ENCODE measurements at places on chromosomes 13 and 19.
A peak's percentile ranks its signal among the peaks of the same experiment; 100 is the strongest.

- DNase-seq = no peak
Measured at GRCh38 chr13:38366954-38367645, 17.4 kb downstream of the UFM1 start.

GRCh38 chr13:96091164-96092117 lies 1.5 kb downstream of the HS6ST3 start:
- peak; percentile 2 for DNase-seq

DNA sequence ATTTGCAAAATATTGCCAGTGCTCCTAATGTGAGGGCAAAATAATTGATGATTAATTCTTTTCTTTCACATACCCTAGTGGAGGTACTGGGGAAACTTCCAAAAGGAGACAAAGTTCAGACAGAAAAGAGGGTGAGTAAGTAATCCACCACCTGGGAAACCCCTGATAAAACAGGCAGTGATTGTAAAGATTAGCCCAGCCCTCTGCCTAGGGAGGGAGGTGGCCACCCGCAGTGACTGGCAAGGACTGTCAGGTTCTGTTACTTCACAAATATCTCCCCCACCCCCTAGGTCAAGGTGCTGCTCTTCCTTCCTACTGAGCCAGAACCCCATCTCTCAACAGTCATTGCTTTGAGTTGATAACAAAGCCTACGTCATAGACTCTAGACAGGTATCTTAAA lies 239.7 kb downstream of the DNAJC15 start:
- no peak for DNase-seq

- no peak for DNase-seq
Measured at GRCh38 chr13:41917641-41918040, 43.3 kb downstream of the VWA8 start.

- no peak for DNase-seq
Measured at GRCh38 chr13:25286308-25286968, 850 bp downstream of the MTMR6 start.

DNA sequence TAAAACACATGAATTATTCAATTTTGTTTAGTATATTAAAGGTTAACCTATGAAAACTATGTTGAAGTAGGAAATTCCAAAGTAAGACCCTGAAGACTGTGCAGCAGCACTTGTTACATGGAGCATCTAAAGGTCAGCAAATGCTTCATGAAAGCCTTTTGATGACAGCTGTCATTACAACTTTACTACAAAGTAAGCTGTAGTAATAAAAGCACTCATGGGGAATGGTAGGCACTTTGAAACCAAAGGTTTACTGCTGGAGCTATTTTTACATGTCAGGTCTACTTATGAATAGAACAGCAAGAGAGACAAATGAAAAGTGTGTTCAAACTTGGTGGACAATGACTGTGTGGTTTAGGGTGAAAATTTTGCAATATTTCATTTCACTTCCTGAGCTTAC lies 672.5 kb upstream of the PCDH20 start:
- DNase-seq = no peak

- no peak for DNase-seq
Measured at GRCh38 chr13:36950920-36951319, 30.9 kb upstream of the SMAD9 start.

DNA sequence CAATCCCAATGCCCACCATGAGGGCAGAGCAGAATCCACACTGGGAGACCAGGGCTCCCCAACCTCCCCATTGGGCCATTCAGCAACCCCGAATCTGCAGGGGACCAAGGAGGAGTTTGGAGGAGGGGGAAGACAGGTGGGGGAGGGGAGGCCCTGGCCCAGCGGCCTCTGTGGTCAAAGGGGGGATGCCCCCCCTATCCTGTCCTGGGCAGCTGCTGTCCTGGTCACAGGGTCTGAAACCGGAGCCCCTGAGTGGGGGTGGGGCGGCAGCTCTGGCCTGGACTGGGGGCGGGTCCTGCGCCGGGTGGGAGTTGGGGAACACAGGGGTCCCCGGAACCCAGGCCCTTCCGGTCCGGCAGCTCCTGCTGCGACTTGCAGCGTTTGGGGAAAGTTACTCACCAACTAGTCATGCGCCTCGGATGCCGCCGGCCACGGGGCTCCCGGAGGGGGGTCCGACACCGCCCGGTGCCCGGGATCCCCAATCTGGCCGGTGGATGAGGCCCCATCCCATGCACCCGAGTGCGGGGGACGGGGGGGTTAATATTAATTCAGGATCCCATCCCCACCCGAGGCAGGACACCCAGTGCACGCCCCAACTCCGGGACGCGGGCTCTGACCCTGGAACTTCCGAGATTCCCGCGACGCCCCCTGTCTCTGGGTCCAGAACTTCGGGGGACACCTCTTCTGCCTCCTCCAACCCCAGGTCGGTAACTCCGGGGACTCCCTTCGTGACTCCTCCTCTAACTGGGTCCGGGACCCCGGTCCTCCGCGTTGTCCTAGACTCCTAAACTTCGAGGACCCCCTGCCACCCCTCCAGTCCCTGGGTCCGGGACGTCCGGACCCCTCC lies 872 bp downstream of the HOMER3 start:
- DNase-seq = no peak

GRCh38 chr19:2394442-2395292 lies 32.7 kb downstream of the TIMM13 start:
- no peak for DNase-seq

DNA sequence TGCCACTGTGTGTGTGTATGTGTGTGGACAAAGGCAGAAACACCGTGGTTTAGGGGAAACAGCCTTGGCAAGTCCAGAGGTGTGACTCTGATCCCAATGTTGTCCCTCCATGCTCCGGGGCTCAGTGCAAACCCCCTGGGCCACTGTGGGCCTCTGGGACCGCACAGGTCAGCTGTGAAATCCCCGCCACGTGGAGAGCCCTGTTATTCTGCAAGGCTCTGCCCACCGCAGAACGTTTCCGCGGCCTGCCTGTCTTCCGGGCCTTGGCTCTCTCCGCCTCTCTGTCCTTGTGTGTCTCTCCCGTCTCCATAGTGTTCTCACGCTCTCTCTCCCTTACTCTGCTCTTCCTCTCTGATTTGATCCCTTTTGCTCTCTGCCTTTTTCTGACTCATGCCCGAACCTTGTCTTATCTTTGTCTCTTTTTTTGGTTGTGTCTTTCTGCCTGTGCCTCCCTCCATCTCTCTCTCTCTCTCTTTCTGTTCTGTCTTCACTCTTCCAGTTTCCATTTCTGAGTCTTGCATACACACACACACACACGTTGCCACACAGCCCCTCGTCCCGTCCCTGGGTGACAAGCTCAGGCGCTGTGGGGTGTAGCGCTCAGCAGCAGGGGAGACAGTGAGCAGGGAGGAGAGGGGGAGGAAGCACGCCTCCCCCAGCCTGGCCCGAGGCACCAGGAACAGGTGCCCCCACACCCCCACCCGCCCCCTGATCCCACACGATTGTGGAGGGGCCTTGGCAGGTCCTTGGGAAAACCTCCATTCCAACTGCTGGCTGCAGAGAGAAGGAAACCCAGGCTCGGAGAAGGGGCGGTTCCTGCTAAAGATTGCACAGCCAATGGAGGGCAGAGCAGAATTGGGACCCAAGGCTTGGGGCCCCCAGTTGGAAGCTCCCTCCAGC lies 3.0 kb downstream of the TTYH1 start:
- DNase-seq = peak; percentile 65

DNA sequence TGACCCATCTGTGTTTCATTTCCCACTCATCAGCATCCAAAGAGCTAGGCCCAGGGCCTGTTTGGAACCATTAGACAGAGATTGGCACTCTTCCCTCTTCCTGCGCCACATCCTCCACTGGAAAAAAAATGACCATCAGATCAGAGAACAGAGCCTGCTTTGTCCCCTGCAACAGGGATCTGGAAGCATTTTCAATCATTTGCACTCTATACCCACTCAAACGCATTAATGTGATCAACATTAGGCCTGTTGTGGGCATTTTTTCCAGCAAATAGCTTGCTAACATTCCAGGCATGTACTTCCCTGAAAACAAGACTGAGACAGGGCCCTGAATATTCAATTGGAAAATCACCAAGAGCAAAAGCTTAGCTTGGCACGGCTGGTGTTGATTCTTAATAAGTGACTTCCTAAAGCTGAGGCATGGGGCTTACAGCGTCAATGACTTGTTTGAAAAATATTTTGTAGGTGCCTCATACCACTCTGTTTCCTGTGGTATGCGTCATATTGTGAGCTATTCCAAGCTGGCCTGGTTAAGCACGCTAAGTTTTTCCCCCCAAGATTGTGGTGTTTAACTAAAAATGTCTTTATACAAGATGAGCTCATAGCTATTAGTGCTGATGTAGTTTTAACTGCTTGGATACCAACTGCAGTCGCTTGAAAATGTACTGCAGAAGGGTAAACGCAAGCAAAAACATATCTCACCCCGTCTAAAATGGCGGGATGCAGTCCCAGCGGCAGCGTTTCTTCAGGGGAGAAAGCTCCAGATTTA lies 404.4 kb downstream of the SPRY2 start:
- DNase-seq = no peak

DNA sequence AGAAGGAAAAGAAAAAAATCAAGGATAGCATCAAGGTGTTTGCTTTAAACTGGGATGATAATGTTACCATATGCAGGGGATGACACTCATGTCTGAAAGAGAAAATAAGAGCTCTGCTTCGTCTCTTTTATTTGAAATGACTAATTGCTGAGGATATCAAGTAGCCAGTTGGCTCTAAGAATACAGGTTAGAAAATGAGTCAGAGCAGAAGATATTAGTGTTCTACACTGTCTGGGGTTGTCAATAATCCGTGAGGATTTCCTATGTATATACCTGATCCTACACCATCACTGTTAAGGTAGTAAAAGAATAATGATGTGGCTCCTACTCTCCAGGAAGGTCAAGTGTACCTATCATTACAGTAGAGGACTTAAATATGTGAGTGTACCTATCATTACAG lies 562.5 kb downstream of the GPC6 start:
- DNase-seq = no peak

DNA sequence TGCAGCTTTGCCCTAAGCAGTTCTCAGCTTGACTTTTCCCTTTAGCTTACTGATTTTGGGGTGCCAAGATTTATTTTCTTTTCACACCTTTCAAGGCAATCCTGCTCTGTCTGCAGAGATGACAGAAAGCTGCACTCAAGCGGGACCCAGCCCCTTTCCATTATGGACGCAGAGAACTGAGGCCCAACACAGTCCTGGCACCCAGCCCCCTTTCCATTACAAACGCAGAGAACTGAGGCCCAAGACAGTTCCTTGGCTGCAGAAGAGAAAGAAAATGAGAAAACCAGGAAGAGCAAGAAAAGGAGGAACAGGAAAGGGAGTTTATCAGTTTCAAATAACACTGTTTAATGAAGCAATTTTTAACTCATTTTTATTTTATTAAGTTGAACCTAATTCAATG lies 36.8 kb upstream of the ATP11A start:
- no peak for DNase-seq

- DNase-seq = no peak
Measured at GRCh38 chr13:101959016-101959415, 442.8 kb downstream of the FGF14 start.

- DNase-seq = no peak
Measured at GRCh38 chr13:34657716-34658115, 284.4 kb upstream of the NBEA start.

- DNase-seq = no peak
Measured at GRCh38 chr13:111971891-111972780, 94.8 kb upstream of the SOX1 start.

DNA sequence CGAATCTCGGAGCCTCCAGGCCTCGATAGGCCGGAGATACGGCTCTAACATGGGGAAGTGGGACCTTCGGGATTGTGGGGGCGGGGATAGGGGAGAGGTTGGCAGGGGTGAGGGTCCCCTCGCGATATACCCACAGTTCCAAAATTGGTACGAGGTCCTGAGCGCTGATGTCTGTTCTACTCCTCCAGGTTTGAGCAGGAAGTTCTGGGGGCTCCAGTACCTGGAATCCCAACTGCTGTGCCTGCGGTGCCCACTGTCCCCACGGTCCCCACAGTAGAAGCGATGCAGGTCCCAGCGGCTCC lies 447 bp downstream of the RBM42 start:
- DNase-seq = no peak

GRCh38 chr13:32471187-32471922 lies 43.4 kb upstream of the N4BP2L1 start:
- peak; percentile 32 for DNase-seq

Data from substantia nigra (tissue), 51 donors.